ENCODE measurements at places on chromosomes 2 and 18.

DNA sequence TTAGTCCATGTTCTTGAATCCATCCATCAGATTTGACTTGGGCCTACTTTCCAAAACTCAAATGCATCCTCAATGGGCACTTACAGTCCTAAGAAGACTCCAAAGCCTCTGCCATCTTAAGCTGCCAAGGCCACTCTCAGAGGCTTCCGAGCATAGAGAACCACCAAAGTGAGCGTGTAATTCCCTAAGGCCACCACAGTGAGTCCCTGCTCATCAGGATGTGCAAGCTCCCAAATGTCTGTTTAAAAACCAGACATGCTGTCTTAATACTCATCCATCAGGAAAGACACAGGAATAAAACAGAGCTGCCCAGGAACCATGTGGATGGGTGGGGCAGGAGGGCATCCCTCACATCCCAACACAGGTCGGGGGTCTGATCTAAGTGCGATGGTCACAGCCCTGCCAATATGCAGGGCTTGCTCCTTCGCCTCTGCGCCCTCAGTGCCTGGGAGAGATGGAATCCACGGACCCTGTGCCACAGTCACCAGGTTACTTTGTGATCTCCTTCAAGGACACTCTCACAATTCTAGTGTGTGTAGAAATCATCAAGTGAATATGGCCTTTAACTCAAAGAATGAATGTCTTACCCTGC lies 80.4 kb downstream of the POLR1A start:
- no peak for DNase-seq

DNA sequence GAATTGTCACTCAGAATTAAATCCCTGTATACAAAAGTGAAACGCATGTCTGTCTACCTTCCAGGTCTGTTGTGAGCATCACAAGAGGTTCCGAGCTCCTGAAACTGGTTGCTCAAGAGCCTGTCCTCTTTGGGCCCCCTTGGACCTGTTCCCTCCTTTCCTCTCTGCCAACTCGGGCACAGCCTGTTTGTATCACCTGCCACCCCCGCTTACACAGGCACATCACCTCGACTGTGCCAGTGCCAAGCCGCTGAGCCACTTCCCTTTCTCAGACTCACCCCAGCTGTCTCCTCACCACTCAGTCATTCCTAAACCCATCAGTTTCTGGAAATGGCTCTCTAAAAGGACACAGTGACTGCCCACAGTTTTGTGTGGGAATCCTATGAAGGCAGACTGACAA lies 3.1 kb downstream of the EFR3B start:
- DNase-seq, result no peak

GRCh38 chr2:168565512-168565911 lies 109.4 kb downstream of the CERS6 start:
- no peak for DNase-seq

DNA sequence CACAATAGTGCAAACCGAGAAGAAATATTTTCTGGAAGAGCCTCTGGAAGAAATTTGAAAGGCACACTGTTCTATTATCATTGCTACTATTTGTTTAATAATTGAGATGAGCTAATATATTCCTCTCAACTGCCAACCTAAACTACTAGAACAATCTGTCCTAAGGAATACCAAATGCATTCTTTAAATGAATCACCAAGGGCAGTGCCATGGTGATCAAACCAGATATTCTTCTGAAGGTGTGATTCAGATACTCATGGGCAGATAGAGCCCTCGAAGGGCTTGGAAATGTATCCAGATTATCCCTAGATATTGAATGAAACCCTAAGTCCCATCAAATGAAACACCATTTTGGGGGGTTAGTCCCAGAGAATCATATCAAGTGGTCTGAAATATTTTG lies 76.6 kb downstream of the FIGN start:
- no peak for DNase-seq

DNA sequence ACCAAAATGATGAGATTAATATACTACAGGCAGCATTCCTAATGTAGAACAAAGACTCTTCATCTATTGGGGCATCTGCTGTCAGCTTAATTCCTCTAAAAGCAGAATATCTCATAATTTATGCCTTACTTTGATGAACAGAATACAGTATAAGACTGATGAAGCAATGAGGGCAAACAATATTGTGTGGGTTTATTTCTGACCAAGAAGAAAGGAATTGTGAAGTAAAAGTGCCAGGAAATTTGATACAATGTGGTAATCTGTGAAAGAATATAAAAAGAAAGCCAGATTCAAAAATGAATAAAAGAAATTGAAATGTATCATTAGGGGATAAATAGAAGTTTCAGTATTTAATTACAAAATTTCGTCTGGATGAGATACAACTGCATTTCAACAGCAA lies 78.8 kb upstream of the TTC21B start:
- DNase-seq, result no peak

DNA sequence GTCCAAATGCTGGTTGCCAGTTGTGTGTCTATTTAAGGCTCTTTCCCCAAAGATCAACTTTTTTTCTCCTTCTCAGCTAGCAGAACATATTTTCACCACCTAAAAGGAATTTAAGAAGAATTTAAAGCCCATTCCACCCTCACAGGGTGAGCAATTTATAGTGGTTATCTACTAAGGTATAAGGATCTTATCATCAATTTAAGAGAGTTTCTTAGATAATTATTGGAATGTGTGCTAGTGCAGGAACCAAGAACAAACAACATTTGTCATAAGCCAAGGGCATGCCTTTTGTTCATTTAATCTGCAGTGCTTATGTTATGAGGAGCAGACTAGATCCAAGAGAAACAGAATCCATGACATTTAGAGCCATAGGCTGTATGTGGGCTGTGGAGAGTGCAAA lies 37.2 kb downstream of the NLRC4 start:
- no peak for DNase-seq

- no peak for DNase-seq
These were observed 71.1 kb downstream of the ARHGEF33 start for GRCh38 chr2:38960609-38961320.

DNA sequence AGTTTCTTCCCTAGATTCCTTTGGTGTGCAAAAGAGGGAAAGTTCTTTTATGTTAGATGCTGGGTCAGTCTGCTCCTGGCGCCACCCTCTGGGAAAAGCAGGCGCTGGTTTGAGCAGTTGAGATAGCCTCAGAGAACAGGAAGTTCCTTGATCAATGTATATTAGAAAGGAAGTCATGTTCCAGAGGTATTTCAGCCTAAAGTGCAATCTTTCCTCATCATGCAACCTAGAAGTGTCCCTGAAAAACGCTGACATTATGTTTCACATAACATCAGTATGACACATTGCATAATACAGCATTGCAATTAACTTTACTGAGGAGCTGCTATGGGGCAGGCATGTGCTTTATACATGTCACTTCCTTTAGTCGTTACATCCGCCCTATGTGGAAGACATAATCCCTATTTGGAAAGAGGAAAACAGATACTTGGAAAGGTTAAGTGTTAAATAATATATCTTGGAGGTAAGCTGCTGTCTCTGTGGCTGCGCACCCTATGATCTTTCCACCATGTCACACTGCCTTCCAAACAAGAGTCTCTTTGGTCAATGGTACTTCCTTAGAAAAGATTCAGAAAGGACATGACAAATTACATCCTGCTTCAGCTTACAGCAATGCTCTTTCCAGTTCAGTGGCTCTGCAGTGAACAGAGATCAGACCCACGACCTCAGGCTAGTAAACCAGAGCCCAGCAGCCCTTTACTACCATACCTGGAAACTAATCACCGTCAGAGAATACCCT lies 369.7 kb downstream of the RAD51AP2 start:
- no peak for DNase-seq

- DNase-seq, result no peak
These were observed 909 bp downstream of the TMEM87B start for GRCh38 chr2:112055730-112056625.

DNA sequence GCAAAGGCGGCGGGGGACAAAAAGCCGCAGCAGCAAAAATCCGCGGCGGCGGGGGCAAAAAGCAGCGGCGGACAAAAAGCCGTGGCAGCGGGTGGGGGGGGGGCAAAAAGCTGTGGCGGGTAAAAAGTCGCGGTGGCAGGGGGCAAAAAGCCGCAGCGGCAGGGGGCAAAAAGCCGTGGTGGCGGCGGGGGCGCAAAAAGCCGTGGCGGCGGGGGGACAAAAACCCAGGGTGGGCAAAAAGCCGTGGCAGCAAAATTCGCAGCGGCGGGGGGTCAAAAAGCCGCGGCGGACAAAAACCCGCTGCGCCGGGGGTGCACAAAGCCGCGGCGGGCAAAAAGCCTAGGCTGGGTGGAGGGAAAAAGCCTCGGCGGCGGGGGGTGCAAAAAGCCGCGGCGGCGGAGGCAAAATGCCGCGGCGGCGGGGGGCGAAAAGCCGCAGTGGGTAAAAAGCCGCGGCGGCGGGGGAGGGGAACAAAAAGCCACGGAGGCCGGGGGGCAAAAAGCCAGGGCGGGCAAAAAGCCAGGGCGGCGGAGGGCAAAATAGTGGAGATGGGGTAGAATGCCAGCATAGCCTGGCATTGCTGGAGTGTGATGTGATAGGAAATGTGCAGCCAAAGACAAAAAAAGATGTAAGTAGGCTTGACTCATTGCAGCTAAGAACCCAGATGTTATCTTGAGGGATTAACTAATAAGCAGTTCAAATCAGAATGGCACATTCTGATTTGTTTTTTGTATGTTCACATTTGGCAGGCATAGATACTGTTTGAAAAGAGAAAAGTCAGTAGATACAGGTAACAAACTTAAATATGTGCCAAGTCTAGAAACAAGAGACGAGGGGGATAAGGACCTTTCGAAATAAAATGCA lies 1076.3 kb downstream of the RPIA start:
- no peak for DNase-seq

DNA sequence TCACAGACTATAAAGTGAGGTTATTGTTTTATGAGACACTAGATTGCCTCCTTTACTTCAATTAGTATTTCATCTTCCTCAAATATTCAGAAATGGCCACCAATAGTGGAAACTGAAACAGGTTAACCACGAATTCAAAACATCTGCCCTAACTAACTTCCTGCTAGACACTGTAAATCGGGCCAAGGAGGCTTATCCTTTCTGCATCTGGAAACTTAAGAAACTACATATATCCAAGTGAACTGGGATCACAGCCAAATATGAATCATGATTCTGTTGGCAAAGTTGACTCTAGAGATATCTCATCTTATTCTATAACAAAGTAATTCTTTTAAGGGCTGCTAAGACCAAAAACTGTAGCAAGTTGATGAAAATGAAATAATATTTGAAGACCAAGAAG lies 136.6 kb upstream of the ZC3H15 start:
- no peak for DNase-seq

DNA sequence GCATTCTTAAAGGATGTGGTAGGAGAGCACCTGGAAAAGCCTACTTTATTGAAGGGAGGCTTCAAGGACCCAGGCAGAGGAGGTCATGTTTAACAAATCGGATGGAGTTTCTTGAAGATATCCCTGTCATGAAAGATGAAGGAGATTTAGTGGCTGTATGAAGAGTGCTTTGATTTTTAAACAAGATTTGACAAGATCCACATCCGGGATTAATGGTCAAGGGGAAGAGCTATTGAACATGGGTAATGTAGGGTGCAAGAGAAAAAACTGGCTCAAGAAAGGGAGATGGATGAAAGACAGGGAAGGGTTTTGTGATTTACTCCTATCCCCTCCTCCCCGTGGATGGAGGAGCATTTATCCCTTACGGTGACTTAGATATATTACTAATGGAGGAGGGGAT lies 113.1 kb upstream of the OSR1 start:
- no peak for DNase-seq

- DNase-seq, result no peak
These were observed 66.8 kb downstream of the CCDC138 start for GRCh38 chr2:108853421-108853820.

DNA sequence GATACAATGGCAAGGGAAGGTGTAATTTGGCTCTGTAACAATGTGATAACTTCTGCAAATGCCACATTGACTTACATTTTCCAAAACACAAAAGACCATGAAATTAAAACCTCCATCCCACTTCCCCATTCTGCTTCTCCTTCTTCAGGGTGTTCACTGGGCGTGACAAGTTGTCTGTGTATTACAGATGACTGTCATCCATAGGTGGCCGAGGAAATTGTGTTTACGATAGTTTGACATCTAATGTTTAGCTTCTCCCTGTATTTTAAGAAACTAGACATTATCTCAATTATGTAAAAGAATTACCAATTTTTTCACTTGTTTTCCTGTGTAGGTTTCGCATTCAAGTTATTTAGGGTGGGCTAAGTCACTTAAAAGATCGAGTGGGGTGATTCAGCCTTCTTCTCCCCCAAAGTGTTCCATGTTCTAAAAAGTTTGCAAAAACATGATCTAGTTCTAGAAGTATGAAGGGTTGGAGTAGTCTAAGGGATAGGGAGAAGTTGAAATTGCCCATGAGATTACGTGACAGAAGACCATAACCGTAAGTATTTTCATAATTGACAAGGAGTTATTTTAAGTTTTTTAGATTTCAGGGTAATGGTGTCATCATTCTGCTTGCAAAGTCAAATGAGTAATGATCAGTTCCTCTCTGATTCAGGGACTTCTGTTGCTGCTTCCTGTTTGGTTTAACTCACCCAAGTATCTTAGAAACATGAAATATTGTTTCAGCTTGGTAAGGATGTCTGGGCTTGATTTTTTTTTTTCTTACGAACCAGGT lies 25.2 kb upstream of the CYTIP start:
- DNase-seq, result no peak

- DNase-seq, result no peak
These were observed 29.2 kb upstream of the ALLC start for GRCh38 chr2:3628800-3629199.

GRCh38 chr2:126776692-126777619 lies 121.0 kb downstream of the GYPC start:
- no peak for DNase-seq

- no peak for DNase-seq
These were observed 592.1 kb upstream of the CDH2 start for GRCh38 chr18:28768791-28769768.

GRCh38 chr2:233404222-233404621 lies 49.9 kb downstream of the DGKD start:
- DNase-seq, result no peak

Measured in NCI-H1417 treated with DMSO at 0.1 percent for 48 hours (cell line).